ENCODE measurements at places on chromosomes 1 and 21.

GRCh38 chr1:210092366-210092765 is 140.2 kb upstream of the SERTAD4 start:
- no peak for DNase-seq

DNA sequence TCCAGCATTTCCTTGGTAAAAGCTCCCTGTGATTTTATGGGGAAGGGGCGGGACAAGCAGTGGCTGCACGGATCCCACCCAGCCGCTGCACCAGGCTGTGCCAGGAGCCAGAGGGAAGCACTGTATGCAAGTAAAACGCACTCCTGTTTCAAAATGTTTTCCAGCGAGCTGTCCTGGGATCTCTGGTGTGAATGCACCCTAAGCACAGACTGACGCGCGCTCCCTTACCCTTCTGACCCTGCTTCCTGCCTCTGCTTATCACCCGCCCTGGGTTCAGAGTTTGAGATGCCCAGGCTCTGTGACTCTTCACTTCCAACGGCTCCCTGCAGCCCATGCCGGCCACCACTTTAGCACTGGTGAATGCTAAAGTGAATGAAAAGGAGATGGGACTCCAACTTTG is 131.2 kb downstream of the RHOU start:
- DNase-seq: no peak

- DNase-seq: peak; percentile 13
Observed at GRCh38 chr1:183956559-183957188, 80.9 kb downstream of the COLGALT2 start.

- DNase-seq: no peak
Observed at GRCh38 chr1:40712997-40713396, 21.5 kb downstream of the NFYC start.

- DNase-seq: no peak
Observed at GRCh38 chr21:37903396-37903795, 12.9 kb downstream of the KCNJ6 start.

Measured in stimulated activated CD4-positive, alpha-beta T cell treated with anti-CD3 and anti-CD28 coated beads, TNF-alpha, amount 100 ng/mL, for 4 hours (primary cell).